Mucosa of descending colon (tissue), 3 donors: ENCODE measurements at places on chromosomes 16 and 17. TPM values are rescaled to one million over a fixed set of nuclear protein-coding genes. Genes with fewer than 3 reads are reported as not detected.

DNA sequence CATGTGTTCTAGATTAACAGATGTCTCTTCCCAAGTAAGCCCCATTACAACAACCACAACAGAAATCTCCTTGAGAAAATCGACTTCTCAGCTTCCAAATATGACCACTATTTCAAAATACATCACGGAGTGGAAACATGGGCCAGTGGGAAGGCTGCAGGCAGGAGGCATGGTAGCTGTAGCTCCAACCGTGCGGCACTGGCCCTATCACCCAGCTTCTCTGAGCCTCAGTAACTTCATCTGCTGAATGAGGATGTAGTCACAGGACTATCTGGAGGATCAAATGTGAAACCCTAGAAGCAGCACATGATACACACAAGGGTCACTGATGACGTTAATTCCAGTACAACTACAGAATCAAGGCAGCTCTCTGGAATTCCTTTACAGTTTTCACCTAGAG is 112.2 kb downstream of the VPS53 start:
- no peak for DNase-seq

- DNase-seq: no peak
Observed at GRCh38 chr17:20273741-20274500, 193.4 kb downstream of the LGALS9B start.

- no peak for DNase-seq
Observed at GRCh38 chr17:187130-187529, 5.7 kb upstream of the DOC2B start.

GRCh38 chr17:77681861-77682260 is 276.6 kb upstream of the TNRC6C start:
- no peak for DNase-seq

DNA sequence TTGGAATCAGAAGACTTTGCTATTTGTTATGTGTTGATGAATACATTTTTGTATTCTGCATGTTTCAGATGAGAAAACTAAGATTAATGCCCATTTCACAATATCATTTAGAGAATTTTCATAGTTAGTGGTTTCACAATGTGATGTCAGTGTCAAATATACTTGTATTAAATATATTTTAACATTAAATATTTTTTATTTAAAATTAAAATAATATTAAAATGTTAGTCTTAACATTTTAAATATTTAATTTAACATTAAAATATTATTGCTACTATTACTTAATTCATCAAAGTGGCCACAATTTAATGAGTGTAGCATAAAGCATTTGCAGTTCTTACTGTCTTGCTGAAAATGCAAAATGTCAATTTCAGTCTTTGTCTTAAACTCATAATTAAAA is 478.8 kb downstream of the KCNJ2 start:
- no peak for DNase-seq

GRCh38 chr16:48531011-48531962 is 78.7 kb downstream of the N4BP1 start:
- no peak for DNase-seq

- DNase-seq: peak; percentile 57
Observed at GRCh38 chr17:82909322-82909904, 69.6 kb upstream of the ZNF750 start.

DNA sequence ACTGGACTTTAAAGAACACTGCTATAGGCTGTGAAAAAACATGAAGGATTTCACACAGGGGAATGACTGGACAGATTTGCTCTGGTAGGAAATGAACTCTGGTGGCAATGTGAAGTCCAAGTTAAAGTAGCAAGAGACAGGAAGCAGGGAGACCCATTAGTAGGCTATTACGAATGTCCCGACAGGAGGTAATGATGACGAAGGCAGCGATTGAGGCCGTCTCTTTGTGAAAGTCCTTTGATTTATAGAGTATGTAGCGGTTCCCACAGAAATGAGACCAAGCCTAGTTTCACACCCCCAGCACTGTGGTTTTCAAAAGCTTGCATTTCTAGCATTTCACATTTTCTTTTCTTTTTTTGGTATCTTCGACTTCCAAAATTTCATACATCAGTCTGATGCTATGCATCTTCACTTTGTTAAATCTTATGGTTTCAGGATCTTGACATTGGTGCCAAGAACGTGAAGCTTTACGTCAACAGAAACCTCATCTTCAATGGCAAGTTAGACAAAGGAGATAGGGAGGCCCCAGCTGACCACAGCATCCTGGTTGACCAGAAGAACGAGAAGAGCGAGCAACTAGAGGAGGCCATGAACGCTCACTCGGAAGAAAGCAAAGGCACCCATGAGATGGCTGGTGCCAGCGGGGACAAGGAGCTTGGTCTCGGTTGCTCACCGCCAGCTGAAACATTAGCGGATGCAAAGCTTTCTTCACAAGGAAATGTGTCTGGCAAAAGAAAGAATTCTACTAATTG is 189.8 kb downstream of the KATNIP start:
- DNase-seq: no peak

- no peak for DNase-seq
Observed at GRCh38 chr16:79715061-79715460, 114.5 kb upstream of the MAF start.

The TBC1D3B gene
- total RNA-seq: 10.8 TPM

The NTN1 gene
- total RNA-seq: 4.0 TPM

The PDILT gene
- total RNA-seq: not detected

The IL32 gene
- 394 TPM for total RNA-seq

The SP6 gene
- 11.6 TPM for total RNA-seq

The TMEM114 gene
- total RNA-seq: not detected

The ADGRG3 gene
- total RNA-seq: 0.84 TPM
